ENCODE measurements at places on chromosomes 1 and 21.

DNA sequence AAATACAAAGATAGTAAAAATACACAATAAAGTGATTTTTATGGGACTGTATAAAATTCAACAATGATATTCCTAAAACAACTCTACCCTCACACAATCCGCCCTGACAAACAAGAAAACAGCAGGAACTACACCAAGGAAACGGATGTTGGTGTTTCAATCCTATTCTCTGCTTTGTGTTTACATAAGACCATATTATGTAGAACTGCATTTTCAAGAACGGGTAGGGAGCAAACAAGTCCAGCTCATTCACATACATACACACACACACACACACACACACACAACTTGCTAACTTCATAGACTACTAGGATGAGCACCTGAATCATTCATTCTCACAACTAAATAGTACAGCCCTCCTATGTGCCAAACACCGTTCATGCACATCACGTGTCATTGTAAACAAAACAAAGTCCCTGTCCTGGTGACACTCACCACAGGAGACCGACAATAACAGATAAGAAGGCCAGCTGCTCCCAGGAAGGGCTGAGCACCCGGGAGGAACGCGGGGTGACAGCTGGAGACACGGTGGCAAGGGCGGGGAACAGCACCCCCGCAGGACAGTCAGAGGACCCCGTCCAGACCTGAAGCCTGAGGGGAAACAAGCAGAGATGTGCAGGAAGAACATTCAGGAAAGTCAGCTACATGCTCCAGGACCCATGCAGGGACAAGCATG, 43.0 kb downstream of the NPHP4 start:
- DNase-seq: peak; percentile 54

- no peak for DNase-seq
These were observed 151.4 kb downstream of the TGFB2 start for GRCh38 chr1:218496561-218496960.

DNA sequence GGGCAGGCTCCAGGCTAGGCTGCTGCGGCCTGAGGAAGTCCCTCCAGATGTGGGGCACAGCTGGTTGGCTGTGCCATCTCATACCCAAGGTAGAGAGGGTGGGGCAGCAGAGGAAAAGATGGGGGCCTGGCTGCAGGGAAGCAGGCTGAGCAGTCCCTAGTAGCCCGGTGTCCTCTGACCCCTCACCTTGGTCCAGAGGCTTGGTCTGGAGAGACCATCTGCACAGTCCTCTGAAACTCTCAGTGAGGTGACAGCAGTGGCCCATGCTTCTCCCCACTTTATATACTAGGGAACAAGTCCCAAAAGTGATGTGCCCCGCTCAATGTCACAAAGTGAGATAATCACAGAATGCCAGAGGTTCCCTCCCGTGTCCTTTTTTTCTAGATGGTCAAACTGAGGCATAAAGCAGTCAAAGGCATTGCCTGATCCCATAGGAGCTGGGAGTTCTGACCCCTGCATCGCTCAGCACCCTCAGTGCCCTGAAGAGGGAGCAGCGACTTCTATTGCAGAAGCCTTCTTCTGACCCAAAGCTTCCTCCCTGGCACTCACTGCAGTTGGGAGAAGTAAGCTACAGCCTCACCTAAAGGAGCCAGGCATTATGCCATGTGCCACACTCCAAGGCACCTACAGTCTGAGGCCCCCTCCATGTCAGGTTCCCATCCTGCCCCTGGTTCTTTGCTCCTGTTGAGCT, 45.5 kb downstream of the TRABD2B start:
- no peak for DNase-seq

DNA sequence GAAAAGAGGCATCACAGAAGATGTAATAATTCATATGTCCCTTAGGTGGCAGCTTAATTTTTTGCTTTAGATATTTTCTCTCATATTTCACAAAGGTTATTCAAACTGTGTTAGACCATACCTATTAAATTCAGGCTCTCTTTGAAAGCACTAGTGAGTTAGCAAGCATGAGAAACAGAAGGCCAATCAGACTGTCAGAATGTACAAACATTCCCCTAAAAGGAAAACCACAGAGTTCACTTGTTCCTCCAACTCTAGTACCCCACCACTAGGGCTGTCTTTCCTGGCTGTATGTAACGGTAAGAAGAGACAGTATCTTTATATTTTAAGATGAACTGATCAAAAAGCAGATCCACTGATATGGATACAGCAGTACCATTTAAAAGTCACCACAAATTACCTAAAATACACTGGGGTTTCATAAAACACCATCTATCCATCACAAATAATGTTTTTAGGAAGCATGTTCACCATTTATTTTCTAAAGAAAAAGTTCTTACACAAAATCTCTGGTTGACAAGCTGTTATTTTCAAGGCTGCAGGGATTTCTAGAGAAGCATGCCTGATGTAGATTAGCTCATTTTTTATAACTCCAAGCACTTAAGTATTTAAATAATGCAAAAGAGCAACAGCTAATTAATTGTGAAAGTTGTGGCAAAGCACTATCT, 1.8 kb downstream of the ARPC5 start:
- peak; percentile 79 for DNase-seq

DNA sequence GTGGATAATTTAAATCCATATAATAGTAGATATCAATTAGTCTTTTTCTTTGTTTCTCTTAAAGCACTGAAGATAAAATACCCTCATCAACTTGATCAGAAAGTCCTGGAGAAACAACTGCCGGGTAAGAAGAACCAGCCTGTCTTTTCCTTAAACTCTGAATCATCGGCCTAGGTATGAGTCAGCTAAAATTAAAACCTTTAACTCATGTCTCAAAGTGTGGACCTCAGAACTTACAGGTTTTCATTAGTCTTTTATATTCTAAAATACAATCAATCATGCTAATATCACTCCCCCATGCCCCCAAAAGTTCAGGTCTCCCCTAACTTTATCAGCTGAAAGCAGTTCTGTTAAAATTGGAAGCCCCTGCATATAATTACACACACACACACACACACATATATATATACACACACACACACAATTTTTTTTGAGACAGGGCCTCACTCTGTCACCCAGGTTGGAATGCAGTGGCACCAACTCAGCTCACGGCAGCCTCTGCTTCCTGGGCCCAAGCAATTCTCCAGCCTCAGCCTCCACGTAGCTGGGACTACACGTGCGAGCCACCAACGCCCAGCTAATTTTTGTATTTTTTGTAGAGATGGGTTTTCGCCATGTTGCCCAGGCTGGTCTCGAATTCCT, 61.3 kb downstream of the B3GALNT2 start:
- no peak for DNase-seq

DNA sequence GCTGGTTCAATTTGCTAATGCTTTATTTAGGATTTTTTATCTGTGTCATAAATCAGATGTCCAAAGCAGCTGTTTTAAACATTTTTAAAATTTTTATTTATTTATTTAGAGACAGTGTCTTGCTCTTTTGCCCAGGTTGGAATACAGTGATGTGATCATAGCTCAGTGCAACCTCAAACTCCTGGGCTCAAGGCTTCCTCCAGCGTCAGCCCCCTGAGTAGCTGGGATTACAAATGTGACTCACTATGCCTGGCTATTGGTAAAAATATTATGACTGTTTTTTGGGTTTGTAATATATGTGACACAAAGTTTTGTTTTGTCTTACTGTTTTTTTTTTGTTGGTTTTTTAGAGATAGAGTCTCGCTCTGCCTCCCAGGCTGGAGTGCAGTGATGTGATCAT, 11.8 kb downstream of the ZBED6 start:
- no peak for DNase-seq

DNA sequence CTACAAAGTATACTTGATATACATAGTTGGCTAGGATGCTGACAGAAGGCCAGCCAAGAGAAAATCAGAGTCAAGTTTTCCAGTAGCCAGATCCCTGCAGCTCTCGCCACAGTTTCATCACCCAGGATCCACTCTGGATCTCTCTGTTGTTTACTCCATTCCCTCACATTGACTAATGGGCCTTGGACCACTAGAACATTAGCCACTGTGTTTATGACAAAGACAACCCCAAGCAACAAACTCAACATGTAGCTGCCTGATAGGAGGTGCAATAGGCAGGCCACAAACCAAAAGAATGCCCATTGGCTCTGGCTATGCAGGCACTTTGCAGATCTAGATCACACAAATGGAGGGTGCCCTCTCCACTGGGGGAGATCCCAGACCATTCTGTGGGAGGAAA, 44.2 kb downstream of the ARHGEF11 start:
- DNase-seq: no peak

- no peak for DNase-seq
These were observed 5.3 kb downstream of the UAP1 start for GRCh38 chr1:162566870-162567269.

Data from NCI-H524 (cell line).